EL (cell line): ENCODE measurements at places on chromosomes 1 and 21.

DNA sequence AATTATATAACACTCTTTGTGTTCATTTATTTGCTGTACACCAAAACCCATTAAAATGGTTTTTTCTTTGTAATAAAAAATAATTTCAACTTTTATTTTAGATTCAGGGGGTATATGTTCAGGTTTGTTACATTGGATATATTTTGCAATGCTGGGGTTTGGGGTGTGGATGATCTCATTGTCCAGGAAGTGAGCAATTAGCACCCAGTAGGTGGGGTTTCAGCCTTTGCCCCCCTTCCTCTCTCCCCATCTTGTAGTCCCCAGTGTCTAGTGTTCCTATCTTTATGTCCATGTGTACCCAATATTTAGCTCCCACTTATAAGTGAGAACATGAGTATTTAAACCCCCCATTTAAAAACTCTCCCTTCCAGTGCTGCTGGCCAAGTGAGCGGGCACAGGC lies 184.6 kb downstream of the RHOU start:
- no peak for DNase-seq

DNA sequence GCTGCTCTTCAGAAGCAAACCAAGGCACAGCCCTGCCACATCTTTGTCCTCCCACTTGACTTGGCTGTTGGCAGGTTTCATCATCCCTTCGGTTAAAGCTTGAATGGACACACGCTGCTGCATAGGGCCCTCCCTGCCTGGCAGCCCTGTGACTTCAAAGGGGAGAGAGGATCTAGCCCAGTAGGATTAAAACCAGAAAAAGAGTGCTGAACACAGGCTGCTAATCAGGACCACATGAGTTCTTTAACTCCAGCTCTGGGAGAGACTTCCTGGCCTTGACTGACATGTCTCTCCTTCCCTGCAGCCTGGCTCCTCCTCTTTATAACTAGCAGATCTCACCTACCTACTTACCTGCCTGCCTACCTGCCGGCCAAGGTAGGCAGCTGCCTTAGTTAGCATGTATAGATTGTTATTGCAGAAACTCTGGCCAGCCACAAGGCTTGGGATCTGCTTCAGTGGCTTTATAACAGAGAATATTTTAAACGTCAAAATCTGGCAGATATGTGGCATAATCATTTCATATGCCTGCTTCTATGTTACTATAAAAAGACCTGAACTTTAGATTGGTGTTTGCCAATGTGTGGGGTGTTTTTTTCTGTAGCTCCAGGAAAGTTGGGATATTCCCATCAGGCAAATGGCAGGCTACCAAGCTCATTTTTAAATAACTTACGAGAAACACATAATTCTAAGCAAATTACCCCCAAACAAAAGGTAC lies 49.4 kb downstream of the ERG start:
- DNase-seq = no peak

GRCh38 chr1:38005195-38006007 lies at the start of gene FHL3:
Gene FHL3 (minus strand): TSS chr1:38005514. CDS start chr1:37999412, 6,102 bp downstream.
- peak; percentile 63 for DNase-seq

- DNase-seq = no peak
These were observed 37.5 kb upstream of the HHAT start for GRCh38 chr1:210291081-210291764.

DNA sequence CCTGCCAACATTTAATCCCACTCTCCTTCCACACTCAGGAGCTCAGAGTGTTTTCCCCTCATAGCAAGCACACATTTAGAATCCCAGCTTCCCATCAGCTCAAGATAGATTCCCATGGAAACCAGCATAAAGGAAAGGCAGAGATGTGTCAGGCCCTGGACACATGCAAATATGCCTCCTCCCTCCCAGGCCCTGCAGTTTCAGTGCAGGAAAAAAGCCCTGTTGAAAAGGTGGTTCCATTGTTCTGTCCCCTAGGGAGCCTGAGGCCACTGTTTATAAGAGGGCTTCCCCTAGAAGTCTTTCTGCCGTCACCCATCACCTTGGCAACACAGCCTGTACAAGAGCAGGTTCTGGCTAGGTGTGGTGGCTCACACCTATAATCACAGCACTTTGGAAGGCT lies 3.6 kb downstream of the CACNA1S start:
- DNase-seq = no peak

- no peak for DNase-seq
These were observed 14.4 kb downstream of the CDK18 start for GRCh38 chr1:205518661-205519540.

DNA sequence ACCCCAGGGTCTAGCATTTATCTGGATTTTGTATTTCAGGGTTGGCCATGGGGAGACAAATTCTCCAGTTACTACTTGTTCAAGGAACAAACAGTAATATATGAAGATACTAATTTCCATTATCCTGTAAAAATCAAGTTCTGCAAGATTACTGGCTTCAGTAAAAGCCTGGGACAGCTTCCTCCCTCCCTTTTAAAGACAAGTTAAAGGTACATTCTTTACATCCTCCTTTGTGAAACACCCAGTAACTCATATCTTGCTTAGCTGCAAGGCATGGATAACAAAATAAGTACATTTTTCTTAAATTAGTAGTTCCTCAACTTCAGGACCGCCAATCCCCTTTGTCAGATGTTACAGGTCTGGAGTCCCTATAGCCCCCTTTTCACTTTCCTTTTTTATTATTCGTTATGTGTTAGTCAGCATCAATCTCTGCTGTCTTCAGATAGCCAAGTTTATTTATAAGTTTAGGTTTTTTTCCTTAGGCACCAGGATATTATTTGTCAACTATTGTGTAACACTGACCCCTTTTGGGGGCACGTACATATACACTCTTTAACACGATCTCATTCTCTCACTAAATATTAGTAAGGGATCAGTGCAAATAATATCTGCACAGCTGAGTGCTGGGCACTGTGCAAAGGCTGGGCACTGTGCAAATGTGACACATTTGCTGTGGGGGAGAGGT lies 9.8 kb downstream of the ERRFI1 start:
- no peak for DNase-seq

- no peak for DNase-seq
These were observed 812 bp upstream of the ARF1 start for GRCh38 chr1:228081578-228082213.

DNA sequence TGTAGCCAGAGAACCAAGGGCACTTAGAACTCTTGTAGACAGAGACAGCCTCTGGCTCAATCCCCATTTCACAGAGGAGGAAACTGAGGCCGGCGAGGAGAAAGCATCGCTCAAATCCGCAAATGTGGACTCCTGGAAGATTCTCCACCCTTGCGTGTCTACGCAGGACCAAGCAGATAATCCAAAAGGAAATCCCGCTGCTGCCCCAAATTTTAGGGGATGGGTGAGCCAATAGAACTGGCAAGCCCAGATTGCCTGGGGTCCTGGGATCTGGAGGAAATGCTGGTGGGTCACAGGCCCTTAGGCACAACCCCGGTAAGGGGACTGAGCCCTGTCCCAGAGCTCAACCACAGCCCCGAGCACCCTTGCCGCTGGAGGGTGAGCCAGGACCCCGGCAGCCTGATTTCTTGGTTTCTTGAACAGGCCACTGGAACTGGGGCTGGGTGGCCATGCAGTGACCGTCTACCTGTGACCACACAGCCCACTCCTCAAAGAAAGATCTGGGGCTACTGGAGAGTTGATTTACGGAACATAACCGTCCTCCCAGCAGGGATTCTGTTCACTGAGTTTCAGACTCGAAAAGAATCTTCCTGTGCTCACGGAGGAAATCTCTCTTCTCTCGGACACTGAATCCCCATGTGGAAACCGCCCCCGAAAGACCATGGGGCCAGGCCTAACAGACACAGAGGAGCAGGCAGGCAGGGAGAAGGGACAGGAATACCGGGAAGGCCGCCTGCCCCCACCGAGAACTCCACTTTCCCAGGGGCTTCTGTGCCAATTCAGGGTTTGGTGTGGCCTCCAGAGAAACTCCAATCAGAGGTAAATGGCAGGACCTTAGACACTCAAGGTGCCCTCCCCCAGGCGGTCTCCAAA lies 238.4 kb downstream of the NPHP4 start:
- DNase-seq = no peak

DNA sequence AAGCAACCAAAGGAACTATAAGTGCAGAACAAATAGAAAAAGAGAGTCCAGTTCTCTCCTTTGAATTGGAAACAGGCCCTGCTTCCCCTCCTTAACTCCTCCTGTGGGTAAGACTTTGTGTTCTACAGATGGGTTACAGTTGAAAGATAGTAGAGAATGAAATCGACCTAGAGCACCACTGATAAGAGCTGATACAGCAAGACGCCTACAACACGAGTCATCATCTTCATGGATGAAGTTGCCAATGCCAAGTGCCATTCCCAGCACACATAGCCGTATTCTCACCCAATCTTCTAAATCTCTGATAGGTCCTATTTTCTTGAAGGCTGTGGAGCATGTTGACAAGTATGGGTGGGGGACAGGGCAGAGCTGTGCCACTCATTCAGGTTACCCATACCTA lies 99.8 kb upstream of the CAMK1G start:
- peak; percentile 35 for DNase-seq

- peak; percentile 16 for DNase-seq
These were observed 694 bp downstream of the MEAF6 start for GRCh38 chr1:37513795-37514349.

GRCh38 chr1:49331066-49331852 lies 554.6 kb upstream of the BEND5 start:
- no peak for DNase-seq

DNA sequence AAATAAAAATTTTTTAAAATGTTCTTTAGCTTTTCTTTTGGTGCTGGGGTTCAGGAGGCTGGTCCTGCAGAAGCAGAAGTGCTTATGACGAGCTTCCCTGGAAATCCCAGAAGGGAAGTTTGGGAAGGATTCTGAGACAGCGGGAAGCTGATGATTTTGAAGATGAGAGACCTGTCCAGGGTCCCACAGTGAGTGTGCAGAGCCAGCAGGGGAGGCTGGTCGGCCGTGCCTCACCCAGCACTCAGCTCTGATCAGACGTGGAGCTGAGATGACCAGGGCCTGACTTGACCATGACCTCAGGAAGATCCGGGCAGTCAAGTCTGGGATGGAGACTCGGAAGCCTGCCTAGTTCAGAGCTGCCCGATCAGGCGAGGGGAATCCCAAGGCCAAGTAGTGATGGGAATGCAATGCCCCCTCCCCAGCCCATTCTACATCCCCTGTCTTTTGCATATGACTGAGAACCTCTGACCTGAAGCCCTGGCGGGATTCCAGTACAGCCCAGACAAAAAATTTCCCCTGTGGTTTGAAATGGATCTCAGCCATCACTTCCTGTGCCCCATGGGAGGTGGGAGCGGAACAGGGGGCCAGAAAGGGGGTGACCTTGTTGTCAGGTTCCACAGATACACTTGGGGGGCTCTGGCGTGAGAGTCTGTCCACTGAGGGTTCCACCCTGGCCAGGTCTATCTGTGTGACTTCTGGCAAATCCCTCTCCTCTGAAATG lies 96.8 kb upstream of the RUNX3 start:
- DNase-seq = no peak

- DNase-seq = no peak
These were observed 28.9 kb downstream of the KIAA0040 start for GRCh38 chr1:175163702-175164101.

GRCh38 chr1:223473601-223474344 lies 80.6 kb downstream of the CCDC185 start:
- DNase-seq = peak; percentile 3

DNA sequence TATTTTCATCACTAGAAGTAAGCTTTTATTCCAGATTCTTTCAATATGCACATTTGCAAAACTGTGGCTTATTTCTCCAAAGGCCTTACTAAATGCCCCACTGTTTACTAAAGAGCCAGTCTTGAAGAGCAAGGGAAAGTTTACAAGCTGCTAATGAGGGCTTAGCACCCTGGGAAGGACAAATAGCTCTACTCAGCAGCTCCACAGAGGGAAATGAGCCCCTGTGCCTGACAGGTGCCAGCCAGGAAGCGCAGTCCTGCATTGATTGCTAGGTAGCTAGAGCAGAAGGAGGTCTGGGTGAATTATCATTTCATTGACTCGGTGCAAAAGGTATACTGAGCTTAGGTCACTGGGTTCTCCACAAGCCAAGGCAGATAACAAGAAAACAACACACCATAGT lies 307.0 kb downstream of the SETD4 start:
- no peak for DNase-seq

GRCh38 chr1:2145946-2146835 lies 48.4 kb downstream of the FAAP20 start:
- DNase-seq = no peak

GRCh38 chr1:22763487-22764200 lies 53.0 kb downstream of the EPHB2 start:
- DNase-seq = peak; percentile 29

GRCh38 chr1:181655756-181656155 lies 172.4 kb downstream of the CACNA1E start:
- peak; percentile 2 for DNase-seq

DNA sequence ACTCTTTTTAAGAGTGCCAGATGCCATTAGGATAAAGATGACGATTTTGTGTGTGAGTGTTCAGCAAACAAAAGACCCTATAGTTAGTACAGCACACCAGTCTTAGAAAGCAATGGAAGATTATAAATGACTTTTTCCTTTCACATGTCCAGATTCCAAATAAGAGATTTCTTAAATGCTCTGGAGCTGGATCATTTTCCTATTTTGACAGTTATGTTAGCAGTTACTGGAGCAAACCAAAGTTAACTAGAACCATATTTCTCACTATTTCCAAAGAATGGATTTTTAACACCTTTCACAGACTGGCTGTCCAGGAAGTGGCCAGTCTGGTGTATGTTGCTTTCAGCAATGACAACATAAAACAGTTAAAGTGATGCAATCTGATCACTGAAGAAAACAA lies 905.8 kb upstream of the ADGRL2 start:
- no peak for DNase-seq

GRCh38 chr1:153428073-153428638 lies 11.8 kb downstream of the S100A7A start:
- DNase-seq = no peak

DNA sequence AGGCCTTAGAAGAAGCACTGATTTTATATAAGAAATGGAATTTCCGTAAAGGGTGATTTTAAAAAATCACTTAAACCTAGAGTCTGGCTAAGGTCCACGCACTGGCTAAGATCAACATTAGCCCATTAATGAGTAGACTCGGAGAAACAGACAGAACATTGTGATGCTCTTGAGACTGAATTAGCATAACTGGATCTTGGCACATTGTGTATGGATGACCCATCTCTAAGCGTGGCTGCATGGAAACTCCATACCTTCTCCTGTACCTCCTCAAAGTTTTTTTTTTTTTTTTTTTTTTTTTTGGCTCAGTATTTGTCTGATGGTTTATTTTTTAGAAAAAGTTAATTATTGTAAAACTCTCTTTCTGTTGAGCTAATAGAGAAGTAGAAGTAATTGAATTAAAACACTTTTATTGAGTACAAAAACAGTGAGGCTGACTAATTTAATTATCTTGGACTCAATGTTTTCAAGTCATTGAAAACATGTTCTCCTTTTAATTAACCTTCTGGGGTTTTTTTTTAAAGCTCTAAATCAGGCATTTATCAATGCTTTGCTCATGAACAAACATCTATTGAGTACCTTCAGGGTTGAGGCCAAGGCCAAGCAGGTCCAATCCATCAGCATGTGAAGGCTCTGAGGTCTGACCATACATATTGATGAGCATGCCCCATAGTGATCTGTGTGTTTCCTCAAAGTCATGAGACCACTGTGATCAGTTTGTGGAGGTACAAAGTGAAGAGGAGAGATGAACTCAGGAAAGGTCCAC lies 74.0 kb downstream of the TLR5 start:
- no peak for DNase-seq
